ENCODE measurements at places on chromosomes 3 and 15.

DNA sequence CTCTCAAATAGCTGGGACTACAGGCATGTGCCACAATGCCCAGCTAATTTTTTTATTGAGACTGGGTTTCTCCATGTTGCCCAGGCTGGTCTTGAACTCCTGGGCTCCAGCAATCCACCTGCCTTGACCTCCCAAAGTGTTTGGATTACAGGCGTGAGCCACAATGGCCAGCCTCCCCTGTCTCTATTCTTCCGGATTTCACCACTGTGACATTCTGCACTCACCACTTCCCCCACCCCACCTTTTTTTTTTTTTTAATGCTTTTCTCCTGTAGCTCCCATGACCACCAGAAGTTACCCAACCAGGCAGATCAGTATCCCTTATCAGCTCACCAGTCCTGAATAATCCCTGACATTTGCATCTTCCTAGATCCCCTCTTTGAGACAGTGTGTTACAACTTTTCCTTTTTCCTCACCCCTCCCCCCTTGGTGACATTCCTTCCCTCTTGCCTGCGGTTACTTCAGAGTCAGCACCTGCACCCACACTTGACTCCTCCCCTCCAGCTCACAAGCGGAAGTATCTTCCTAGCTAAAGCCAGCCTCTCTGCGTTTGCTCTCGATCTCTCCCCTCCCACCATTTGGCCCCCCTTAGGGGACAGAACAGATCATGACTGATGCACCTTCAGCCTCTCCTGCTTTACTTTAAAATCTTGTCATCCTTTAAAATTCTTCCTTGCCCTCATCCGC, 13.5 kb upstream of the ZNF592 start:
- peak; percentile 91 for DNase-seq

DNA sequence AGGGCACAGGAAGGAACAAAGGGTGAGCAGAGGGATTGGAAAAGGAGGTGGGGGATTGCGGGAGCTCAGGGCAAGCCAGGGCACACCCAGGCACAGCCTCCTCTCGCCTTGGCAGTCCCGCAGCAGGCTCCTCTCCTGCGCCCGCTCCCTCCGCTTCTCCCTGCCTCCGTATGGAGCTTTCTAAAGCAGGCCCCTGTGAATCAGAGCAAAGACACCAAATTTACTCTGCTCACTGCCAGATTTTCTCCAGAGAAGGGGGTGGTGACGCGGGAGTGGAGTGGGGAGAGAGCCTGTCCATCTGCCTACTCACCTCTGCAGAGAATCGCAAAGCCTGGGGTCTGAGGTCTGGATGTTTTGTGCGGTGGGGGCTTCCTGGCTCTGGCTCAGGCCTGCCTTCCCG, 20.0 kb downstream of the ATP2B2 start:
- DNase-seq, result no peak

DNA sequence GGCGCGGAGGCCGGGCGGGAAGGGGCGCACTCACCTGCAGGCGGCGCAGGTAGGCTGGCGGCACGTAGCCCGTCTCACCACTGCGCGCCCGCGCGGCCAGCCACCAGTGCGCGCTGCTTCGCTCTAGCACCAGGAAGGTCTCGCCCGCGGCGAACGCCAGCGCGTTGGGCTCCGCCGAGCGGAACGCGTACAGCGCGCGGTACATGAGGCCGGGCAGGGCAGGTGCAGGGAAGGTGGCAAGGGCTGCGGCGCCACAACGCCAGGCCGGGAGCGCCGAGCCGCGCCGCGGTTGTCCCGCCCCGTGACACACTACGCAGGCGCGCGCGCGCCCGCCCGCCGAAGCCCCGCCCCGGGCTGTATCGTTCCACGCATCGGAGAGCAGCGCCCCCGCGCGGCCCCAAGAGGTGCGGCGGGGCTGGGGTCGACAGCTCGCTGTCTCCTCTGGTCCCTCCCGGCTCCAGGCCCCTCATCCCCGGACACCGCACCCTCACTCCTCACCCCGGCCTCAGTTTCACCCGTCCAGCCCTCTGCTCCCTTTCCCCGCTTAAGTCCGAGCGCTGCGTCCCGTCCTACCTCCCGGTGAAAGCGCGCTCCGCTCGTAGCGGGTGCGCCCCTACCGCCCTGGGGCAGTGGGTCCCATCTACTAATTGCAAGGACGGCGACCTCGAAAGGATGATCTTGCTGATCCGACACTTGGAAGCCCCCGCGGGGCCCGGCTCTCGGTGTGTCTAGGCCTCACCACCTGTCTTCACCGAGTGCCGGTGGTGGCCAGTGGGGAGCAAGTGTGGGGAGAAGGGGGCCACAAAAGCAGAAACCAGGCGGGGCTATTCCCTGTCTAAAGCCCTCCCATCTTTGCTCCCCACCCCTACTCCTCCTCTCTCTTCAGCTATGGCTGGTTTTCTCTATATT, at the start of gene NCKIPSD:
Gene NCKIPSD, minus strand, starts transcription at position 313 of the 909 bp plus-strand sequence. Its CDS starts 108 bp downstream, at position 205.
- DNase-seq, result peak; percentile 96

- no peak for DNase-seq
Observed at GRCh38 chr15:99275525-99276128, 24.3 kb downstream of the LRRC28 start.

DNA sequence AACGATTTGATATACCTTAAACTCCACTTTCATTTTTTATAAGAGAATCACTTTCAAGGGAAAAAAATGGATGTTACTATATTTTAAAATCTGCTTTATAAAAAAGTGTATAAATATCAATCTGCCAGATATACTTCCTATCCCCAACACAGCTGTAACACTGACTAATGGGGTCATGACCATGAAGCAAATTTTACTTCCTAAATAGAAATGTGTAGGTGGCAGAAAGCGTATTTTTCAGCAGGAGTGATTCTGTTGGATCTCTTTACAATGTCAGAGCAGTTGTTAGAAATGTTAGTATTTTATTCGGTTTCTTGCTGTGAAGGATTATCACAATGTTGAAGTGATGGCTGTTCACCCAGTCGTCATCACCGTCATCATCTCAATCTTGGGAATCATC, 5.5 kb upstream of the C15orf40 start:
- DNase-seq, result no peak

DNA sequence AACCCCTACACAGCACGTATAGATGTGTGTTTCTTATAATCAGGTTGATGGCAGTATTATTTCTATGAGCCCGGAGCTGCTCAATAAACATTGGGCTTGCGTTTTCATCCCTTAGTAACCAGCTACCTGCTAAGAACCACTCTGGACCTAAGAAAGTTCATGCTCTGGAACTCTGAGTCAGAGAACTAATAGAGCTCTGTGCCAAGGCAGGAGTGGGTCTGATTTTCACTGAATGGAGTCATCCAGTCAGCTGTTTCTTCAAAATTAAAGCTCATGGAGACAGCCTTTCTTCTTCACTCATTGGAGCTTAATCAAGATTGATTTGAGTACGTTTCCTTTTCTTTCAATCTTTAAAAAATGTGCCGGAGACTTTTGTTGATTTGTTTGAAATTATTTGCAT, 145.7 kb downstream of the BBX start:
- DNase-seq, result no peak

DNA sequence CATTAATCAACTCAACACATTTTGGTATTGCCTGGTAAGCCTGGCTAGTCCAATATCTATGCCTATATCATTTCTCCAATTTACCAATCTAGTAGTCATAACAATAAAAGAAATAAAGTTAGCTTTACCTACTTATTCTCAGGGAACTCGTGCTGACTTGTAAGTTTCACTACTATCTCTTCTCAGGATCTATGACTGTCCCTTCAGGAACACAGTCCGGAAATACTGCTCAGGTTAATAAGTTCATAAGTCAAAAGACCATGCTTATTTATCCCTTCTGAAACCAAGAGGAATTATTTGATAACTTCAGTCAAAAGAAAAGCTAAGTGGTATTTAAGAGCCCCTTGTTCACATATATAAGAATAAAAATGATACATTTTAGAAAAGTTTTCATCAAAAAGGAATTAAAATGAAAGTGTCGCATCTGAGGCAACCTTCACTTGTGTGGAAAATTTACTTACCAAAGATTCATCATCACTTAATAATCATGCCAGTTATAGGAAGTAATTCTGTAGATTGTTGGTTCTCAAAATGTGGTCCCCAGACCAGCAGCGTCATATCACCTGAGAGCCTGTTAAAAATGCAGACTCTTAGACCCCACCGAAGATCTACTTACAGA, 15.5 kb upstream of the THRB start:
- DNase-seq, result no peak

GRCh38 chr3:119294696-119295671, 801 bp downstream of the ARHGAP31 start:
- DNase-seq, result peak; percentile 60

DNA sequence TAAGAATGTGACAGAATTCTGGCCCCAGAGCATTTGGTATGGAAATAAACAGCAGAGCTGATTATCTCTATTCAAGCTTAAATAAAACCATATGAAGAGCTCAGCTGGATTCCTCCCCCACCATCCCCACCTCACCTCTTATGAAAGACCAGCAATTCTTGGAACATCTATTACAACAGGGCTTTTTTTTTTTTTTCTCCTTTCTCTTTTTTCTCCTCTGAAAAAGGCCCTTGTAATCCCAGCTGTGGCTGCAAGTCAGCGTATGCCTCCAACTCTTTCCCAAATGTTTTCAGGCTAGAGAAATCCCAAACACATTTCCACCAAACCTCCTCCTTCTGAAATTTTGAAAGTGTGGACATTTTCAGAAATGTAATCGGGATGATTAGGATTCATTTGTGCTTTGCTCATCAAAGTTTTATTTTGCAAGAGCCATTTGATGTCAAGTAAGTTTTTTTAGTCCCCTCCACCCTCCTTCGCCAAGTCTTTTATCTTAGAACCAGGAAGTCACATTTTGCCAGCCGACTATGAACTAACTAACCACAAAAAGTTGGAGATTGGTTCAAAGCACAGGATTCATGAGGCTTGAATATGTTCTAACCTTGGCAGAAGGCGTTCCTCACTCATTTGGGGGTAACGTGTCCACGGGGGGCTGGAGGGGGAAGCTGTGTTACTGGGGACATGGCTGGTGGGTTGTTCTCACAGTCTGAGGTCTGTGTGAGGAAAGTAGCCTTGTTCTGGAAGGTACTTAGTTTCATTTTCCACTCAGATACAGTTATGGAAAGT, 142.0 kb upstream of the PDZRN3 start:
- no peak for DNase-seq

GRCh38 chr3:35596335-35596995, 42.9 kb upstream of the ARPP21 start:
- DNase-seq, result no peak

DNA sequence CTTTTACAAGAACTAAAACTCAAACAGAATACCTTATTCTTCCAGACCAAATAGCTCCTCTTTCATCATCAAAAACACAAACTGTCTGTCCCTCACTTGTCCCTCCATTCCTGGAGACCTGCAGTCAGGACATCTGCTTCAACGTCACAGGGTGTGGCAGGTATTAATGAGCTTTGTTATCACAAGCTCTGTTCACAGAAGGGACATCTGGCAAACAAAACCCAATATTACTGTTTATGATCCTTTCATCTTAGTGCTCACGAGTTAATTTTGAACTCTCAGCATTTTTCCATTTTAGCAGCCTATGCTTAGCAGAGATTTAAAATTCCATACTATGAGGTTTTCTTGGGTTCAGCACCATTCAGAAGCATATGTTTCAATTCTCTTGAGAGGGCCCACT, 32.9 kb downstream of the AP3S2 start:
- no peak for DNase-seq

- DNase-seq, result no peak
Observed at GRCh38 chr15:73287019-73287418, 81.7 kb downstream of the HCN4 start.

DNA sequence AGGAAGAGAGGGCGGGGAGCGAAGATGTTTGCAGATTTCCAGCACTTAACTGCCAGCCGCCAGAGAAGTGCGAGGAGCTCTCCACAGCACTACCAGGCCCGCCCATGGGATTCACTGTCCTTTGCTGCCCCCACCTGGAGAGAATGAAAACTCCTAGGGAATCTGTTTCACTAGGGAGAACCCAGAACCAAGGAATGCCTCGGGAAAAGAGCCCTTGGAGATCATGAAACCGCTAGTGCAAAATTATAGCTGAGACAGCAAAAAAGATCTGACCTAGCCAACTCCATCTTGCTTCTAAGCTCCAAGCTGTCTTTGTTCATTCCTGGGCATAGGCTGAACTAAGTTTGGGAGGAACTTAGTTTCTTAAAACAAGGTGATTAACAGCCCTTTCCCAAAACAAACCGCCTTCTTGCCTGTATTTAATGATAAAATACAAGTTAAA, 82.6 kb upstream of the GCNT3 start:
- DNase-seq, result peak; percentile 91

DNA sequence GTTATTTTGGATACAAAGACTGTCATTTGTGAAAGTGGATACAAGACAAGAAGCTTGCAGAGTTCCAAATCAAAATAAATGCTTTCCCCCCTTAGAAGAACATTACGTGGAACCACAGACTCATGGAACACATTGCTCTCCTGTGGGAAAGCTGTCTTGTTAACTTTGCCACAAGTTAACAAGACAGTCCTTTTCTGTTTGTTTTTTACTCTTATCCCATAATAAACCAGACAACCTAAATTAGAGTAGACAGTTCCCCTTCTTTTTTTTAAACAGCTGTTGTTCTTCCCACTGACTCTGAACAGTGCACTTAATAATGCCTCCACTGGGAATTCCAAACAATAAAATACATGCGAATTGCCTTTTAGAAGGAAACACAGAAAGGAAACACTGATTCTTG, 255.3 kb upstream of the UBE2E2 start:
- no peak for DNase-seq

GRCh38 chr3:32450992-32451659, 51.5 kb downstream of the CMTM6 start:
- DNase-seq, result no peak

DNA sequence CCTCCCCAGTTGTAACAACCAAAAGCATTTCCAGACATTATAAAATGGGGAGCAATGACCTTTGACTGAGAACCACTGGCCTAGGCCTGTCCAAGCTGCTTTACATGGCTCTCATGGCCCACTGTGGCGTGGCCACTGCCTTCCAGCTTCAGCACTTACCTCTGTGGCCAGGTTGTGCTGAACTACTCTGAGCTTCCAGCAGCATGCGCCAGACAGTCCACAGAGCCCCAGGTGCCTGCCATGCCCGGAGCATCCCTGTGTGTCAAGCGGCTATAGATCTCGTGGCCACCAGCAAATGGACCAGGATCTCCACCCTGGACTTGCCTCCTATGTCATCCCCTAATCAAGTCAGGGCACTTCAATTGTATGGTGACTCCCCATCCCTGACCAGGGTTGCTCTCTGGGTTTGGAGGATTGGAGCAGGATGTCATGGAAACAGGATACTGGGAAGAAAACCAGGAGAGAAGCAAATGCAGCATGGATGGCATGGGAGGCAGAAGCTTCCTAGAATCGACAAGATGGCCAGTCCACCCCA, 199.7 kb downstream of the UACA start:
- DNase-seq, result no peak

- no peak for DNase-seq
Observed at GRCh38 chr3:148938306-148938705, 53.0 kb upstream of the GYG1 start.

- no peak for DNase-seq
Observed at GRCh38 chr15:66364944-66365528, 8.6 kb upstream of the TIPIN start.

- DNase-seq, result no peak
Observed at GRCh38 chr3:65858749-65859148, 180.0 kb downstream of the MAGI1 start.

- DNase-seq, result no peak
Observed at GRCh38 chr3:5002174-5002870, 23.1 kb downstream of the BHLHE40 start.

- DNase-seq, result no peak
Observed at GRCh38 chr3:98670020-98670419, 76.6 kb upstream of the CPOX start.
